ENCODE measurements at places on chromosomes 12 and 14. TPM values are rescaled to one million over a fixed set of nuclear protein-coding genes. Genes with fewer than 3 reads are reported as not detected.

The CDCA3 gene
- total RNA-seq = 56.0 TPM

The RHNO1 gene
- total RNA-seq = 7.2 TPM

DNA sequence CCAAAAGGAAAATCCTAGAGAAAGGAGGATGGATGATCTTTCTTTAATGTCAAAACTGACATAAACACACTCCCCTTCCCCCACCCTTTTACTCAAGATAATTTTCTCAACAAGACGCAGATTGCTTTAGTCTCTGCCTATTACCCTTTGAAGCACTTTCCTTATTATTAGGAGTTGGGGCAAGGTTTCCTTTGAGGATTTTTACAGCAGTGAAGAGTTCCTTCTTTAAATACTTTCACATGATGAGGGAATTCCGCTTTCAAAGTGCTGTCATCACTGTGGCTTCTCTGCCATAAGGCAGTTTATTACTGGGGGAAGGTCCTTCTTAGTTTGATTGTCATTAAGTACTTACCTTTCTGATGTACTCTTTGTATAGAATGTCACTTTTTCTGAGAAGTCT lies 172.1 kb downstream of the MSRB3 start:
- no peak for DNase-seq

- DNase-seq = no peak
Observed at GRCh38 chr14:52266782-52267181, 716 bp upstream of the PTGDR start.

- no peak for DNase-seq
Observed at GRCh38 chr14:55303125-55303499, 31.9 kb downstream of the FBXO34 start.

The TNFAIP2 gene
- total RNA-seq = 34.1 TPM

DNA sequence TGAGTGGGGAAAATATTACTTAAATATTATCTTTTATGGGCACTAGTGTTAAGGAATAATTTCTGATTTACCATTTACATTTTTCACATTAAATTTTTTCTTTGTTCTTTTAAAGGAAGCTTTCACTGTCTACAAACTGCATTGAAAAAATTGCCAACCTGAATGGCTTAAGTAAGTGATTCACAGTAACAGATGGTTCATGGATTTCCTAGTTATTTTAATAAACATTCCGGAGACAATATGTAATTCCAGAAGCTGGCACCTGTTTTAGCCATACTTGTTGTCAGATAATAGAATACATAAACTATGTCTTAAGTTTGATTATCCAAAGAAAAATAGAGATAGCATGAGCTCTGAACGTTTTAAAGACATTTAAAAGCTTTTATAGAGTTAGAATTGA lies 17.1 kb downstream of the DNAL1 start:
- no peak for DNase-seq

DNA sequence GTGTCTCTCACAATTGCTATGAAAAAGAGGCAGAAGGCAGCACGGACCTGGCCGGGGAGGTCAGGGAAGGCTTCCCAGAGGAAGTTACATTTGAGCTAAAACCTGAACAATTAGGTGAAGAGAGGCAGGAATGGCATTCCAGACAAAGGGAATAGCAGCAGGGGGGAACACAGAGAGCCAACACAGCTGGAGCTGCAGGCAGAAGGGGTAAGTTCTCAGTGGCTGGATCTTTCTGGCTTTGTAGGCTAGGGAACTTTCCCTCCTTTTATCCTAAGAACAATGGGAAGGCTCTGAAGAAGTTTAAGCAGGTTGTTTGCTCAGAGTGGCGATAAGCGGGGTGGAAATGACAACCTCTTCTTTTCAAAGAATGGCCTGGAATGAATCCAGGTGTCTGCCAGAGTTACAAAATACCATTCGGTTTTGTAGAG lies 100.0 kb downstream of the PRIMA1 start:
- DNase-seq = no peak

Data from stomach (tissue), 19 donors.